ENCODE measurements at places on chromosomes 13 and 19.

- DNase-seq, result no peak
These were observed 915.7 kb upstream of the PCDH9 start for GRCh38 chr13:68145852-68146251.

- no peak for DNase-seq
These were observed 136.7 kb upstream of the SLITRK6 start for GRCh38 chr13:85935868-85936467.

DNA sequence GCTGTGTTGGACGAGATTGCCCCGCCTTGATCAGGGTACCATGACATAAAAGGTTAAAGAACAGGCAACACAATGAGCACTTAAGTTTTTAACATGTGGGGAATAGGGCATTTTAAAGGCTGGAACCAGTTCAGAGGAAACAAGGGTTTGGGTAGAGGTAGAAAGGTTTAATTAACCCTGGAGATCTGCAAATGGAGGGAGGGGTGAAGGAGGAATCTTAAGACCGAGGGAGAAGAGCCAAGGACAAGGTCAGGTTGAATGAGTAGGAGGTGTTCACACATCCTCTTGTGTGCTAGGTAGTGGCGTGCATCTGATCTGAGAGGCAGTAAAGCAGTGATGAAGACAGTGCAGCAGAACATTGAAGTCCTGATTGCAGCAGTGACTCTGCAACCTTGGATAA, 28.5 kb downstream of the SKA3 start:
- no peak for DNase-seq

DNA sequence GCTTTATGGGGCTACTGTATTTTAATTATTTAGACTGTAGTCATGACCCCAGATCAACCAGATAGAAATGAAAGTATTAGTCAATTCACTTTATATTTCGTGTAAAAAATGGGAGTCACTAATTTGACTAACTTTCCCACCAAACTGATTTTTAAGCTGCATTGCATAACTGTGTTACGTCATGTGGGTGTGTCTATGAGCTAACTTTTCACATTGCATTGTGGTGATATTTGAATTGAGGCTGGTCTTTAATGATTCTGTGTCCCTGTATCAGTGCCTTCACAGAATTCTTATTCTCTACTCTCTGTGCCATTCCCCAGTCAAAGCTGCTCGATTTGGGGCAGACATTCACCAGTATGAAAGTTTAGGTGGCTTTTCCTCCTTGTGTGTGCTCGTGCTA, 172.7 kb upstream of the MAB21L1 start:
- DNase-seq, result no peak

- no peak for DNase-seq
These were observed 58.4 kb downstream of the F2RL3 start for GRCh38 chr19:16946951-16947940.

DNA sequence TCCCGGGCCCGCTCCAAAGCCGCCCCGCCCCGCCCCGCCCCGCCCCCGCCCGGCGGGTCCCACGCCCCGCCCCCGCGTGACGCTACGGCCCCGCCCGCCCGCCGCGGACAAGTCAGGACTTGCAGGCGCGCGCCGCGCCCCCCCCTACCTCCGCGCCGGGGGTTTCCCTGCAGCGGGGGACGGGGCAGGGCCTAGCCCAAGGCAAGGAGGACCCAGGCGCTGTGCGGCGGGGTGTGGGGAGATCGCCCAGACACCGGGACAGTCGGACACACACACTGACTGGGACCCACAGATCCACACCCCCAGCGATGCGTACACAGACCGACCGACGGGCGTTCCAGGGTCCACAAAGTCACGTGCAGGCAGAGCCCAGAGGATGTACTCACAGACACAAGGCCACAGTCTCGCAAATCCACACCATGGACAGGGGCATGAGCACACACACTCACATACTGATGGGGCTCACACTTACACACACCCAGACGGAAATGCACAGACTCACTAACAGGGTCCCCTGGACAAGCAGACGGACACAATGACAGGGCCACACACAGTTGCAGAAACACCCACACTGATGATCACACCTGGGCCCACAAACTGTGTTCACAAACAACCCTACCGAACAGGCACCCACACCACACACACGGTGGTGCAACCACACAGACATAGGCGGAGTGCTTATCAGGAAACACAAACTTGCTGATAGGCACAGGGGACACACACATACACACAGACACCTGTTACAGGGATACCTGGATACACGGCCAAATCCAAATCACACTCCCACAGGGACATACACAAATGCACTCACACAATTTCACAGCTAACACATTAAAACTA, 436 bp upstream of the BBC3 start:
- DNase-seq, result peak; percentile 61

DNA sequence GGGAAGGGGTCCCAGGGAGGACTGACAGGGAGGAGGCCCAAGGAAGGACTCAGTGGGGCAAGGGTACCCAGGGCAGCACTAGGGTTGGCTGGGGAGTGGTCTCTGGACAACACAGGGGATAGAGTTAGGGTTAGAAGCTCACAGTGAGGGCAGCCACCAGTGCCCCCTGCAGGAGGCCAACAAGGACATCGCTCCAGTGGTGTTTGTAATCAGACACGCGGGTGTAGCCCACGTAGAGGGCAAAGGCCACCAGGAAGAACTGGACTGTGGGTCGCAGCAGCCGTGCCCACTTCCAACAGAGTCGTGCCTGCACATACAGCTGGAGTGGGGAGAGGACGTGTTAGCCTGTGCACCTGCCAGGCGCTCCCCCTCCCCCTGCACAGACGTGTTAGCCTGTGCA, 9.2 kb downstream of the PLPP2 start:
- no peak for DNase-seq

DNA sequence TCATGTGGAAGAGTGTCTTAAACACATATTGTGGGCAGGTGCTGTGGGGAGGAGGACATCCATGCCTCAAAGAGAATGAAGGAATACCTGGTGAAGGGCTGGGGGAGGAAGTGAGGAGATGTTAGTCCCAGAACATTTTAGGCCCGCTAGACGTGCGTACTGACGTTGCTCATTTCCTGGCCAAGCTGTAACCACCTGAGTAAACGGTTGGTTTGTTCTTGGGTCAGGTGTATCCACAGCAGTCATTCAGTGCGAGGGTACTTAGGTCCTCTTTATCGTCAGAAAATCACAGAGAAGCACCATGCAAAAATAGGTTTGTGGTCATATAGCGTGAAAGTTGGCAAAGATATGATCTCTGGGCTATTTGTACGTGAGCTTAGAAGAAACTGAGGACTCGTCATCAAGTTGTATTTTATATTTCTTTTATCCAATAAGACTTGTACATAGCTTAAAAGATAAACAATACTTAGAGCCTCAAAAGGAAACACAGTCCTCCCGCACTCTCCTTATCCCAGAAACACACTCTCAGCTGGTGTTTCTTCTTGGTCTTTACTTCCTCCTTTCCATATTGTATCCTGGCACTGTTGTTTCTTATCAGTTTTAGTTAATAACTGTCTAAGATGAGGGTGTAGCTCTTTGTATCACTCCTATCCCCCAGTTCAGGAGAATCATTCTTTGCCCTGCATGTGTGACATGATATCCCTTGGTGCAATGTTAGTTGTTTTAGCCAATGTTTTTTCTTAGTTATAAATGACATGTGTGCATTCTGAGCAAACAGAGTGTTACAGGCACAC, 52.0 kb downstream of the ARHGEF7 start:
- DNase-seq, result no peak

DNA sequence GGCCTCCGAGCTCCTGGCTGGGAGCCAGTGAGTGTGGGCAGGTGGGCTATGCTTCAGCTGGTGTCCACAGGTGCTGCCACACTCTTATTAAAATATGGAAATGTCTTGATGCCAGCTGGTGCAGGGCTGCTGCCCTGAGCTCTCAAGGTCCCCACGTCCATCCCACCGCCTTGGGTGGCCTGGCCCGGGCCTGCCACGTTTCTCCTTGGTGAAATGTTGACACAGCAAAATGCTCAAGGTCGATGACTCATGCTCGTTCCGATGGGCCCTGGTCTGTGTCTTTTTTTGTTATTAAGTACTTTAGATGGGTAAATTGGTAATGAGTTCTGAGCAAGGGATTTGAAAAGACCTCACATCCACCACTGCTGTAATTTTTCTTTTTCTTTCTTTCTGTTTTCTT, 524.7 kb downstream of the MYO16 start:
- DNase-seq, result no peak

DNA sequence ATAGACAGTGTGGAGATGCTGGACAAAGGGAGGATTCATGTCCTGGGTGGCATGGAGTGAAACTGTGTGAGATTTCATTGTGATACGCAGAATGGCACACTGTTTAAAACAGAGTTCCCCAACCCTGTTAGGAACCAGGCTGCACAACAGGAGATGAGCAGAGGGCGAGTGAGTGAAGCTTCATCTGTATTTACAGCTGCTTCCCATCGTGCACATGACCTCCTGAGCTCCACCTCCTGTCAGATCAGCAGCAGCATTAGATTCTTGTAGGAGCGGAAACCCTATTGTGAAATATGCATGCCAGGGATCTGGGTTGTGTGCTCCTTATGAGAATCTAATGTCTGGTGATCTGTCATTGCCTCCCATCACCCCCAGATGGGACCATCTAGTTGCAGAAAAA, 72.5 kb downstream of the RAP2A start:
- DNase-seq, result no peak

GRCh38 chr19:40596608-40597328, 4.4 kb upstream of the LTBP4 start:
- peak; percentile 52 for DNase-seq

GRCh38 chr13:26658448-26659385, 101.2 kb downstream of the WASF3 start:
- DNase-seq, result peak; percentile 40

DNA sequence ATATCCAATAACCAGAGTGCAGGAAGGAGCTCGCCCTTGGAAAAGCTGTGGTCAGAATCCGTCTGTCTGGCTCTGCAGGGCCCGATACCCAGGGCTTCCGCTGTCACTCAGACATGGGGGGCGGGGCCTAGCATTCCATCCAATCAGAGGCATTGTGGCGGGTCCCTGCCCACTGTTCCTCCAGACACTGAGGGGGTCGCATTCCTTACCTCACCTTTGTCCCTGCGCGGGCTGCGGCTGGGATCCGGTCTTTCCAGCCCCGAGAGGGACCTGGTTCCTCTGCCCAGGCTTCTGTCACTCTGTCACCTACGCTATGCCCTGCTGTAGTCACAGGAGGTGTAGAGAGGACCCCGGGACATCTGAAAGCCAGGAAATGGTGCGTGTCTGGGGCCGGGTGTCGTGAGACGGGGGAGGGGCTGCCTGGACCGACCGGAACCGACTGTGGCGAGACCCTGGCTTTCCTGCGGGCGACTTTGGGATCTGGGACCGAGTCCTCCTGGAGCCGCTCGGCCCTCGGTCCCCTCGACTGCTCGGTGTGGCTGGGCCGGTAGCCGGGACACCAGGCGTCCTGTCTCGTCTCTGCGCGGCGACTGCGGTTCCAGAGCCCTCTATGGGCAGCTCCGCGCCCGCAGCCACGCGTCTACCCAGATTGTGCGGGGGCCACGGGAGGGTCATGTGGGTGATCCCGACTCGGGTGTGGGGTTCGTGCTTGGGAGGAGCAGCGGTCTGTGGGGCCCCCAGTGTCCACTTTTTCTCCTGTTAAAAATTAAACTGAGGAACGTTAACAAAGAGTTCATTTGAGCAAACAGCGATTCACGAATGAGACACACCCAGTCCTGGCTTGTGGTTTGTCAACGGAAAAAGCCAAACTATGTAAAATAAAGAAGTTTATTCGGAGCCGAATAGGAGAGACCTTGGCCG, at the start of gene ZNF69:
Gene ZNF69, plus strand, starts transcription at position 172 of the 921 bp plus-strand sequence. Its CDS starts 142 bp downstream, at position 314.
- peak; percentile 64 for DNase-seq

GRCh38 chr13:96229356-96229755, 139.4 kb downstream of the HS6ST3 start:
- peak; percentile 32 for DNase-seq

Measured in inflammatory macrophage (primary cell).